Activated CD4-positive, alpha-beta T cell treated with anti-CD3 and anti-CD28 coated beads, Interleukin-2, amount 50 U/mL, for 16 hours (primary cell): ENCODE measurements at places on chromosomes 1 and 21.

DNA sequence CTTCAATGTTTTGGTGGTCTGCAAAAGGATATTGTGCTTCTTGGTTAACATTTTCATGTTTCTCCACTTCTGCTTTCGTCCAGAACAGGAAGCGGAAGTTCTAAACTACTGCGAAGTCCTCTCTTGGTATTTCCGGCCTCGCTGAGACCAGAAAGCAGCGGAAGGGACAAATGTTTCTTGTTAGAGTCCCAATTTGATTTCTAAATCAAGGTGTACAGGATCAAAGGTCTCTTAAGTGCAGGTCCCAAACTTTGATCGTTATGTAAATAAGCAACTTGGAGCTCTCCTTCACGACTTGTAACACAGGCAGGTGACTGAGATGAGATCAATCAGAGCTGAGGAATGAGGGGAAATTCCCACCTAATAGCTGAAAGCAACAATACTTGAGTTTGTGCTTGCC is 40.1 kb upstream of the HMCN1 start:
- DNase-seq: peak; percentile 34

- no peak for DNase-seq
Observed at GRCh38 chr1:213385806-213386324, 334.8 kb downstream of the RPS6KC1 start.

GRCh38 chr1:230250666-230251065 is 175.5 kb downstream of the PGBD5 start:
- DNase-seq: no peak

DNA sequence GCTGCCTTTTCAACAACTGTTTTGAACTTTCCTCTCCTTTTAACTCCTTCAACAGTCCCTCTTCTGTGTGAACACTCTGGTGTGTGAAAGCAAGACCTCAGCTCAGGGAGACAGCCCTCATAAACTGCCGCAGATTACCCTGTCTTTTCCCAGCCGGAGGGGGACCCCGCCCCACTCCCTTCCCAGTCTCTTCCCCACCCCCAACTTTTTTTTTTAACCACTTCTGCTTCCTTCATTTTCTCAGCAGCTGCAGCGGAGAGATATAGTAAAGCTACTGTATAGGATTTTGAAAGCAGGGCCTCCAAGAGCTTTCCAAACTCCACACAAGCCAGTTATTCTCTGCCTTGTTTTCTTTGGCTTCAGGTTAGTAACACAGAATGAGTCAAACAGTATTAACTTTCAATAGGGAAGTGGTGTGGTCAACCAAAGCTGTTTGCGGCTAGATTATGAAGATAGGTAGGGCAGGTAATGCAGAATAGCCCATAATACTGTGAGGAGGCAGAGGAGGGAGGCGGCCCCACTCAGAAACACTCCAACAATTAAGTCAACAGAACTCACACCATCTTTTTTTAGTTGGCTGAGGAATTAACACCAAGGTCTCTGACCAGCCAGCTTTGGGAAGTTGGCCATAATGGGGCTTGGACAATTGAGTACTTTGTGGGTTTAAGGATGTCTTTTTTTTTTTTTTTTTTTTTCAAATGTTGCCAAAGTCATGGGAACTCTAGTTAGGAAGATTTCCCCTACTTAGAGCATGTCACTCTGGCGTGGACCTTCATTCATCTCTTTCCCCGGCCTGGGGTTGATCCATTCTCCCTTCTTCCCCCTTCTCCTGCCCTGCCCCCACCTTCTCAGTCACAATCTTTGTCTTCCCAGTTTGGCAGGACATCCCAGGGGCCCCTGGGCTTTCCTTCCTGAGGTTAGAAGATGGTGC is 177.0 kb downstream of the CLIC6 start:
- peak; percentile 79 for DNase-seq

DNA sequence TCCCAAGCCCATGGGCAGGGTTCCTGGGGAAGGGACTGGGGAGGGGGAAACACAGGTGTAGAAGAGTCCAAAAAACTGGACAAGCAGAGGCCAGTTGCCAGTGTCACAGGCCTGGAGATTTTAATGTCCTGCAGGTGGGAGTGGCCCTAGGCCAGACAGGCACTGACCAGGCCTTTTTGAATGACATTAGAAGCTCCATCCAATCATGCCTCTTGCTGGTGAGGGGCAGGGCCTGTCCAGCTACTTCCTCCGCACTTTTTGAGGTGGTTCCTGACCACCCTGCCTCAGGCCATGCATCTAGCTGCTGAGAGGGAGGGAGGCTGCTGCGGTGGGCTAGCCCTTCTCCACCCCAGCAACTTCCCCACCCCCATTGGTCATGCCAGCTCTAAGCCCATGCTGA is 15.9 kb upstream of the KIF21B start:
- no peak for DNase-seq

- no peak for DNase-seq
Observed at GRCh38 chr1:186225096-186225495, 150.0 kb downstream of the TPR start.

DNA sequence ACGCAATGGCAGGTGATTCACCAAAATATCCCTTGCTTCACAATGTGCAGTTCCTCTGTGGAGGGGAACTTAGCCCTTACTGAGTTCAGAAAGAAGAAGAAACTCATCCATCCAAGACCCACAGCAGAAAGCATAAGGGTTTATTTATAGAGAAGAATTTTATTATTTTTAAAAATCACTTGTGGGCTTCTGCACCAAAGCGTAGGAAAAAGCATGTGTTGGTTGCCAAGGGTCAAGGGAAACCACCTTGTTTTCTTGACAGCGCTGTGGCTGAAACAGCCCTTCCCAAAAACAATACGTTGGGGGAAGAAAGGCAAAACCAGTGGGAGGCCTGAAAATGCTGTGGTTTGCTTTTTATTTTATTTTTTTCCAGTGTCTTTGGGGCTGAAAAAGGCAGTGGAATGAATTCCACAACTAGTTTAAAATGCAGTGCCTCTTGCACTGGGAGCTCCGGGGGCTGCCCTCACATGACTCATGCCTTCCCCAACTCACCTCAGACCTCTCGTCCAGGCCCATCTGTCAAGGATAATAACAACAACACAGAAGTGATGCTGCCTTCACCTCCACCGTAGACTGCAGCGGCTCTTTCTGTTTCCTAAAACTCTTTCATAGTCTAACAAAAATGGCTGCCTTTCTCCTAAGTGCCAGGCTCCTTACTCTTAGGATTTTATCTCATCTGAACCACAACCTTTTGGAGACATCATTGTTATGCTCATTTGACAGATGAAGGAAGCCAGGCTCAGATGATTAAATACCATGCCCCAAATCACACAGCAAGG is 224.2 kb upstream of the JUN start:
- DNase-seq: peak; percentile 32

DNA sequence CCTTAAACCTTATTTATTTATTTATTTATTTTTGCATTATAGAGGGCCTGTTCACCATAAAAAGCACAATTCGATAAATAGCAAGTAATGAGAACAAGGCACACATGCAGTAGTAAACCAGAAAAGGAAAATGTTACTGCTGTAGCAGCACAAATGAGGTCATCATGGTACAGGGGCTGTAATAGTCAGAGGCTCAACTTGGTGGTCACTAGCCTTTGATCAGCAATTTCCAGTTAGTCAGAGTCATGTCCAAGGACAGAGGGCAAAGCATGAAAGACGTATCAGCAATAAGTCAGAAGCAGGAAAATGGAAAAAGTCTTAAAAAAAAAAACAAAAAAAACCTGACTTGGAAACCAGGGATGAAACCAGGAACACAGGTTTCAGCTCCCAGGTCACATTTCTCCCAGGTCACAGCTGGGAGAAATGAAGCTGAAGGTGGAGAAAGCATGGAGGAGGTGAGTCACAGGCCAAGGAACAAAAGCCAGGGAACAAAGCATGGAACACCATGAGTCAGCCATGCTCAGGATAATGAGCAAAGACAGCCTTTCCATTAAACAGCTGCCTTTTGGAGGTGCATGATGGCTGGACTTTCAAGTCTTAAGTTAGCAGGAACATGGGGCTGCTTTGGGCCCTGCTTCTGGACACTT is 556.3 kb downstream of the LTN1 start:
- no peak for DNase-seq

GRCh38 chr1:239944666-239945065 is 147.0 kb upstream of the FMN2 start:
- DNase-seq: no peak

DNA sequence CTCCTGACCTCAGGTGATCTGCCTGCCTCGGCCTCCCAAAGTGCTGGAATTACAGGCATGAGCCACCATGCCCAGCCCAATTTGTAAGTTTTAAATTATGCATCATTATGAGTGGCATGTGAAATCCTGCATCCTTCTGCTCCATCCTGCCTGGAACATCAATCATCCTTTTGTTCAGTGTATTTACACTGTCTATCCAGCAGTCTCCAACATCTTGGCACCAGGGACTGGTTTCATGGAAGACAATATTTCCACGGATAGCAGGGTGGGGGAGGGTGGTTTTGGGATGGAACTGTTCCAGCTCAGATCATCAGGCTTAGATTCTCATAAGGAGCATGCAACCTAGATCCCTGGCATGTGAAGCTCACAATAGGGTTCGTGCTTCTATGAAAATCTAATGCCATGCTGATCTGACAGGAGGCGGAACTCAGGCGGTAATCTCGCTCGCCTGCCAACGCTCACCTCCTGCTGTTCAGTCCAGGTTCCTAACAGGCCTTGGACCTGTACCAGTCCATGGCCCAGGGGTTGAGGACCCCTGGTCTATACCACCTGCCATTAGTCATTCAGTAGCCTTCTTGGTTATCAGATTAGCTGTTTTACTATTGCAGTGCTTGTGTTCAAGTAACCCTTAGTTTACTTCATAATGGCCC is 22.2 kb upstream of the TCEA3 start:
- DNase-seq: no peak

DNA sequence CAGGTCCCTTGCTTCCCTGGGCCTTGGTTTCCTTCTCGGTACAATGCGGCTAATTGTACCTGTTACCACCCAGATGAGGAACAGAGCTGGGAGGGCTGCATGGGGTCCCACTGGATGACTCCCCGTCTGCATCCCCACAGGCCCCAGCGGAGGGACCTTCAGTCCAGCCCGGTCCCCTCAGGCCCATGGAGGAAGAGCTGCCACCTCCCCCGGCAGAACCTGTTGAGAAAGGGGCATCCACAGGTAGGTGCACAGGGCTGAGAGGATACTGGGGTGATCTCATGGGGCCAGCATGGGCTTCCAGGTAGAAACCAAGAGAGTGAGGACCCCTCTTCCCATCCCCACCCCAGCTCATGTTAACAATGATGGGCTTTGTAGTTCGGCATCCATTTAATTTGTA is 9.8 kb downstream of the FBLIM1 start:
- no peak for DNase-seq

- DNase-seq: no peak
Observed at GRCh38 chr1:112507921-112508277, 866 bp upstream of the WNT2B start.

DNA sequence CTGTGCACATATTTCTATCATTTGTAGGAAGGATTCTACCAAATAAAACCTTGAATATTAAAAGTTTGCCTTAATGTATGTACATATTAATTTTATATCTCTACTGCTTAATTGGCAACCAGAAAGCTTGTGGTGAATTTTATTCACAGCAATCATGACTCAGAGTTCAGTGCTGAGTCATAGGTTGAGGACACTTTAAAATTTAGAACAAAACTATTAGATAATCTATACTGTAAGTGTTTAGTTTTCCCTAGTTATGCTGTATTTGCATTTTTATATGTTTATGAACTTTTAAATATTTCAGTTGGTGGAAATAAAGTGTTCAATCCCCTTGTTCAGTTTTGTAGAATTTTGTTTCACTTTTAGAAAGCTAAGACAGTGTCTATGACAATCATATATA is 841.5 kb downstream of the KCNT2 start:
- no peak for DNase-seq

DNA sequence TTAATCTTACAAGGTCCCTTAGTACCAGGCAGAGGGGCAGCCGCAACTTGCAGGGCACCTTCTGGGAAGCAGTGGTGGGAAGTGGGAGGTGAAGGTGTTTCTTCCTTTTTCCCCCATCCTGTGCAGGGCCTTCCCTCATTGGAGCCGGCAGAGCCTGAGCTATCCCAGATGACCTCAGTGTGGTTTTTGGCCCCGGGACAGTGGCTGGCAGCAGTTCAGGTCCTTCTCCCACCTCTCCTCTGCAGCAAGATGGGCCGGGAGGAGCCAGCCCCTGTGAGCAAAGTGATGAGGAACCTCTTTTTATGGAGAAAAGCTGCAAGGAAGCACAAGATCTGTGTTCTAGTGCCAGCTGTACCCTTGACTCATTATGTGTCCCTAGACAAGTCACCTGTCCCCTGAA is 6.8 kb downstream of the PFKFB2 start:
- no peak for DNase-seq

- peak; percentile 61 for DNase-seq
Observed at GRCh38 chr1:84996846-84997666, at the start of gene MCOLN2. Gene MCOLN2, minus strand, starts transcription at chr1:84997113. Its CDS starts 241 bp downstream, at chr1:84996872.

GRCh38 chr1:168260393-168260792 is 20.3 kb upstream of the TBX19 start:
- DNase-seq: no peak

- DNase-seq: no peak
Observed at GRCh38 chr21:42820616-42821465, 58.5 kb downstream of the WDR4 start.

- DNase-seq: no peak
Observed at GRCh38 chr1:75053207-75053606, 81.0 kb upstream of the LHX8 start.

DNA sequence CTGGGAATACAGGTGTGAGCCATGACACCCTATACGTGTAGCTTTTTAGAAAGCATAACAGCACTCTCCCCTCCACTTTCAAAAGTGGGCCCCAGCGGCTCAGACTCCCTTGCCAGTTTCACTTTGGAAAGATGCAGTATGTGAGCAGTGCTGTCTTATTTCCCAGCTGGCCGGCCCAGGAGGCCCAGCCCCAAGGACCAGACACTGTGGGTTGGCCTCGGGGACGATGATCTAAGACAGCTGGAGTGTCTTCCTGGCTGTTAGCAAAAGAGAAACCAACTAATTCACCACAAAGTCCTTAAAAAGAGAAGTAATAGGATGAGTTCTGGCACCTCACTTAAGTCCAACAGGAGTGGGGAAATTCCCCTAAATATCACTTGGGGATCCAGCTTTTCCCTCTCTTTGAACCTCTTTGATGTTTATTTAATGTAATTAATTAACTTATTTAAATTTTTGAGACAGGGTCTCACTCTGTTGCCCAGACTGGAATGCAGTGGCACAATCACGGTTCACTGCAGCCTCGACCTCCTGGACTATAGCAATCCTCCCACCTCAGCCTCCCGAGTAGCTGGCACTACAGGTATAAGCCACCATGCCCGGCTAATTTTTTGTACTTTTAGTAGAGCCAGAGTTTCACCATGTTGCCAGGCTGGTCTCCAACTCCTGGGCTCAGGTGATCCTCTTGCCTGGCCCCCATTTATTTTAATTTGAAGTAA is 17.6 kb upstream of the CLIC4 start:
- no peak for DNase-seq

DNA sequence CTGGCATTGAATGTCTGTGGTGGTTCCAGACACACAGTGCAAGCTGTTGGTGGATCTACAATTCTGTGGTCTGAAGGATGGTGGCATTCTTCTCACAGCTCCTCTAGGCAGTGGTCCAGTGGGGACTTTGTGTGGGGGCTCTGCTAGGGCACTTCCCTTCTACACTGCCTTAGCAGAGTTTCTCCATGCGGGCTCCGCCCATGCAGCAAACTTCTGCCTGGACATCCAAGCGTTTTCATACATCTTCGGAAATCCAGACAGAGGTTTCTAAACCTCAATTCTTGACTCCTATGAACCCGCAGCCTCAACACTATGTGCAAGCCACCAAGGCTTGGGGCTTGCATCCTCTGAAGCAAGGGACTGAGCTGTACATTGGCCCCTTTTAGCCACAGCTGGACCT is 43.0 kb downstream of the RGS18 start:
- DNase-seq: no peak
